ENCODE measurements at places on chromosomes 3 and 15.
A peak's percentile ranks its signal among the peaks of the same experiment; 100 is the strongest.

GRCh38 chr15:56524915-56525314 lies 60.0 kb upstream of the MNS1 start:
- DNase-seq, result no peak

GRCh38 chr15:85389772-85390171 lies 9.4 kb downstream of the AKAP13 start:
- DNase-seq, result no peak

DNA sequence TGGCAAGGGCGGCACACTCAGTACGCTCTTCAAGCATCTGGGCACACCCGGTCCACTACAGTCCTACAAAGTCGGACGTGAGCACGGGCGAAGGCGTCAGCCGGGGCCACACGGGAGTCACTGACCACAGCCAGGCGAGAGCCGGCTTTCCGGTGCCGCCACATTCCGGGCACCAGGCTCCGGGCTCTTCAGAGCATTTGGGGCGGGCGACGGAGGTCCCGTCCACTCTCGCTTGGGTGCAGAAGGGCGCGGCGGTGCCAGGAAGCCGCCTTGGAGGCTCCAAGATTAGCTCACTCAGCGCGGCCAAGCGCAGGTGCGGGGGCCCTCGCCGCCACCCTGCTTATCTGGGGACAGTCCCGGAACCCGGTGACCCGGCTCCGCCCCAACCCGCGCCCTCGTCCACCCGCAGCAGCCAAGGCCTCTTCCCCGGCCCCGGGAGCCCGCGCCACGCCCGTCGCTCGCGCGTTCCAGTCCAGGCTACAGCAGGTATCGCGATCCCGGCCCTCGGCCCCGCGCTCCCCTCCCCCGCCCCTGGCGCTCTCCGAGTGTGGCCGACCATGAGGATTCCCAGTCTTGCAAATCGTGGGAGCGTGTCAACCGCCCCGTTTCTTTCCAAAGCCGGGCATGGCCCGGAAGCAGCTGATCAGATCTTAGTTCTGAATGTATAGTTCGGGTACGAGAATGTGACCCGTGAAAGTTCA lies at the start of gene ADPRH:
ADPRH (plus strand) TSS at position 127 of the 701 bp plus-strand sequence. CDS start 2,678 bp downstream, outside the sequence.
- DNase-seq, result no peak

- DNase-seq, result no peak
These were observed 14.9 kb upstream of the DNAAF4 start for GRCh38 chr15:55522742-55523450.

DNA sequence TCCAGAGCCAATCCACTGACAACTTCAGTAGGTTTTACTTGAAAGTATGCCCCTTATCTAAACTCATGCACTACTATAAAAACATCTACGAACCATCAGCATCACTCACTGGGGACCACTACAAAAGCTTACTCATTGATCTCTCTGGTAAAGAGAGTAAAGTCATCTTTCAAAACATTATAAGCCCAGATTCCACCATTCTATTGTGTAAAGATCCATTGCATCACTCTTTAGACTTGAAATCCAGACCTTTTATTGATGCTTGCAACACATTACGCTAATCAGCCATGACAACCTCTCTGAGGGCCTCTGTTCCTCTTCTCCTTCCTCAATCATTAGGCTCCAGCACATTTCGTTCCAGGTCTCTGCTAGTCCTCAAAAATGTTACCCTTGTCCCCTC lies 248.9 kb upstream of the WNT5A start:
- no peak for DNase-seq

GRCh38 chr15:78618064-78618463 lies 2.7 kb downstream of the CHRNA3 start:
- DNase-seq, result no peak

- DNase-seq, result peak; percentile 44
These were observed 26.1 kb upstream of the KBTBD8 start for GRCh38 chr3:66971891-66972551.

- no peak for DNase-seq
These were observed 46.2 kb downstream of the CCDC12 start for GRCh38 chr3:46930166-46930944.

DNA sequence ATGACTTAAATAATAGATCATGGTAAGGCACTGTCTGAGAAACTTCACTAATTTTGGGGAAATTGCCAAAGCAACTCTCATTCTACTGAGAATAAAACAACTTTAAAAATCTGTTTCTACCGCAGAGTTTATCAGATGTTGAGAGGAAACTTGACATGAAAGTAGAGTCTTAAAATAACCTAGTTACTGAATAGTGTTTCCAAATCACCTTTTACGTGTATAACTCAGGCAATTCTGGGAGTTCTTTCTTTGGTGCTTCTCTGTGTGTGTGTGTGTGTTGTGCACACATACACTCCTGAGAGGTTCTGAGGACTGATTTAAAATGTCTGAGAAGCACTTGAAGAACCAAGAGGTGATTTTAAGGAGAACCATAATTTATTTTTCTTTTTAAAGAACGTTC lies 236.6 kb downstream of the SV2B start:
- DNase-seq, result no peak

GRCh38 chr3:111691293-111691909 lies 96.3 kb upstream of the ZBED2 start:
- DNase-seq, result no peak

DNA sequence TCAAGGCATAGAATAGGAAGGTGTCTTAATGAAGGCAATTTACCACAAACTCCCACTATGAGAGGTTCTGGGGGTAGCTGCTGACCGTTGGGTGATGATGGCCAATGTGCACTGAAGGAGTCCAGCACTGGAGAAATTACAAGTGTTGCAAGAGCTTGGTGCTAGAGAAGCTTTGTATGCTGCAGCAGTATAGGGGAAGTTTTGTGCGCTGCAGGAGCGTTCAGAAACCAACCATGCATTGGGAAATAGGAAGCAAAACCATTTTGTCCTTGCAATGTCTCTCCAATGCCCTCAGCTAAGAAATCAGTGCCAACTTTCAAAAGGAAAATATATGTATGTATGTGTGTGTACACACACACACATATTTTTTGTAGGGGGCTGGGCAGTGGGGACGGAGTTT lies 441.6 kb upstream of the NAALADL2 start:
- DNase-seq, result no peak

DNA sequence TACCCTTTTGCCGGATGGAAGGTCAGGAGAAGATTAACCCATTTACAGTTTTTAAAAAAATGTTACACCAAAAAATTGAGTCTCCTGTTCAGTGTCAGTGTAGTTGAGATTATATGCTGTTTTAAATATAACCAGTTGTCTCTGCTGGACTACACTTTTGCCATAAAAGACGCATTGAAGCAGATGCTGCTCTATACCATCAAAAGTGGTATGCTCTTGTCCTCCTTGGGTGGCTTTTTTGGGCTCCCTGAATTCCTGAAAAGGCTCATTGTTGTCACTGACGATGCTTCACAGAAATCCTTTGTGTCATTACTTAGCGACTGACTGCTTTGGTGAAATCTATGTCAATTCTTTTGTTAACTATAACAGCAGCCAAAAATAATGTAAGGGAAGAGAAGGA lies 133.9 kb upstream of the SKOR1 start:
- no peak for DNase-seq

- no peak for DNase-seq
These were observed 47.5 kb downstream of the UBP1 start for GRCh38 chr3:33392703-33393125.

GRCh38 chr3:123331006-123331405 lies 117.9 kb downstream of the ADCY5 start:
- no peak for DNase-seq

DNA sequence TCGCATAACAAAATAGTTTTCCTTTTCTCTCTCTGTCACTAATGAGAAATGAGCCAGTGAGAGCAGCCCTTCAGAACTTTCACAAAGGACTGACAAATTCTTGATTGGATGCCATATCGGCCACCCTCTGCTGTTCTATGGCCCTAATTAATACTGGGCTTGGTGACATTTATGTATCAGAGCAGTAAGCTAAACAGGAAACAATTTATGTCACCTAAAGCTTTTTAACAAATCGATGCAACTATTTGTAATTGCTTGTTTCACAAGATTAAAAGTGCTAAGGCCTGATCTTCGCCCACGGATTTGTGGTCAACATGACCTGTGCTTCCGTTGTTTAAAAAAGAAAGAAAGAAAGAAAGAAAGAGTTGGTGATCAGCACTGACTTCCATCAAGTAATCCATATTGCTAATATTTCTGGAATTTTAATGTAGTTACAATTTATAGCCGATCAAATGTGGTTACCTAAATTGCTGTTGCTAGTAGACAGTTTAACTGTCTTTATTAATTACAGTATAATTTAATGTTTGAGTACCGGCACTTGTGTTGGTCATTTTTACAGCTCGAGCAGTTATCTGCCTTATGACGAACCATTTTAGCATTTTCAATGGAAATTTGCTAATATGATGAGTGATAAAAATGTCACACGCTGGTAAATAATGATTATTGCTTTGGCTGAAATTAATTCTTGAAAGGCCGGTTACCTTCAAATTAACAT lies 631.3 kb downstream of the FOXP1 start:
- DNase-seq, result no peak

DNA sequence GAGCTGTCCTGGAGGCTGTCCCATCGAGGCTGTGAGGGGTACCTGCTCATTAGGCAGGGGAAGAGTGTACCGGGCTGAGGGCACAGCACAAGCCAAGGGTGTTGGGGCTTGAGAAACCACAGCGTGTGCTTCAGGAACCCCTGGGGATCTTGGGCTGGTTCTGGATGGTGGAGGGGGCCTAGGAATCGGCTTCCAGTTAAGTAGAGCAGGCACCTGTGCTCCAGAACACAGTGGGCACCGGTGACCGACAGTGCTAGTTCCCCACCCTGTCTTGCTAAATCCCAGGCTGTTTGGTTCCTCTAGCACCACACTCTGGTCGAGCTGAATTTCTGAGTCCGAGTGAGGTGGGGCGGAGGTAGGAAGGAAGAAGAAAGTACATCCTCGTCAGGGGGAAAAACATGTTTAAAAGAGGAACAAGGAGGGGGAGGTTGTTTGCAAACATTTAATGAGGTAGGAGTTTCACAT lies 29.1 kb downstream of the SLC6A6 start:
- no peak for DNase-seq

GRCh38 chr3:55823001-55823400 lies 335.9 kb upstream of the WNT5A start:
- DNase-seq, result no peak

DNA sequence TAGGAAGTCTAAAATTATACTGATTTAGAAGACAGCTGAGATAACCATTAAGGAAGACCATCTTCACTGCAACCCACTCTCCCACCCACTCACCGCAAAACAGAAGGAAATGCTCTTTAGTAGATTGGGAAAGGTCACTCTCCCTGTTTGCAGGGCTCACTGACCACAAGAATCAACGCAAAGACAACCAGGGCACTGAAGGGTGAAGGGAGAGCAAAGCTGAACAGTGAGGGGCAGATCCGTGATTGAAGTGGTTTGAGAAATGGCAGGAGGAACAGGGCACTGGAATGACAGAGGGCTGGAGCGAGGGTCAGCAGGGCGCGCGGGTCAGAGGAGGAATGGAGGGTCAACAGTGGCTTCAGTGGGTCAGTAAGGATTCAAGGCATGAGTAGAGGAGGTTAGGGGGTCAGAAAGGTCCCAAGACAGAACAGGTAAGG lies 520 bp downstream of the MESD start:
- no peak for DNase-seq

- DNase-seq, result no peak
These were observed 26.6 kb upstream of the KY start for GRCh38 chr3:134677196-134677986.

DNA sequence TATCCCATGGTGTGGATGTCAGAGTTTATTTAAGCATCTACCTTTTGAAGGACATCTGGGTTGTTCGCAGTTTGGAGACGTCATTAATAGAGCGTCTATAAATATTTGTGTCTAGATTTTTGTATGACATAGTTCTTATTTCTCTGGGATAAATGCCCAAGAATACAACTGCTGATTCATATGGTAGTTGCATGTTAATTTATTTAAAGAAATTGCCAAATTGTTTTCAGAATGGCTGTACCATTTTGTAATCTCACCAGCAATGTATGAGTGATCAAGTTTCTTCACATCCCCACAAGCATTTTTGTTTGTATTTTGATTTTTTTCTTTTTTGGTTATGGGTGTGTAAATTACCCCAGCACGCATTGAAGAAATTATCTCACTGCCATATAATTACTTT lies 656.9 kb downstream of the NTRK3 start:
- no peak for DNase-seq

DNA sequence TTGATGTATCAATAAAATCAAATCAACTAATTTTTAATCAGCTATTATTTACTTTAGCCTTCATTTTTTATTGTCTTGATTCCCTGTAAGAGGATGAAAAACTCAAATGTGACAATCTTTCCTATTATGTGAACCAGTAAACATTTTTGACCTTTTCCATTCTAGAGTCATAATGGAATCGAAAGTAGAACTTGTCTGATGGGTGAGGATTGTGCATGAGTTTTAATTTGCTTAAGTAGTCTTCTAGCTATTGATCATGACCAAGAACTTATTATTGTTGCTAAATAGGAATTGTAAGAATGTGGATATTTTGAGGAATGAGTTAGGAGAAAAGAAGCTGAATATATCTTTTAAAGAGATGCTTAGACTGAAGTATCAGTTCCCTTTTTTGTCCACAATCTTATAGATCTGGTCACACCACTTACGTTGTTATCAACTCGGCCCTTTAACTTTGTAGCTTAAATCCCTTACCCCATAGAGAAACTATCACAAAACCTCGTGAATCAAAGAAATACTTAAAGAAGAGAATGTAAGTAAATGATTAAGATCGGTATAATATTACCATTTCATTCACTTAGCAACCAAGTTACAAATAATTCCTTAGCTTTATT lies 147.3 kb downstream of the TP63 start:
- DNase-seq, result no peak

- no peak for DNase-seq
These were observed 174.0 kb upstream of the PRICKLE2 start for GRCh38 chr3:64399205-64399800.

DNA sequence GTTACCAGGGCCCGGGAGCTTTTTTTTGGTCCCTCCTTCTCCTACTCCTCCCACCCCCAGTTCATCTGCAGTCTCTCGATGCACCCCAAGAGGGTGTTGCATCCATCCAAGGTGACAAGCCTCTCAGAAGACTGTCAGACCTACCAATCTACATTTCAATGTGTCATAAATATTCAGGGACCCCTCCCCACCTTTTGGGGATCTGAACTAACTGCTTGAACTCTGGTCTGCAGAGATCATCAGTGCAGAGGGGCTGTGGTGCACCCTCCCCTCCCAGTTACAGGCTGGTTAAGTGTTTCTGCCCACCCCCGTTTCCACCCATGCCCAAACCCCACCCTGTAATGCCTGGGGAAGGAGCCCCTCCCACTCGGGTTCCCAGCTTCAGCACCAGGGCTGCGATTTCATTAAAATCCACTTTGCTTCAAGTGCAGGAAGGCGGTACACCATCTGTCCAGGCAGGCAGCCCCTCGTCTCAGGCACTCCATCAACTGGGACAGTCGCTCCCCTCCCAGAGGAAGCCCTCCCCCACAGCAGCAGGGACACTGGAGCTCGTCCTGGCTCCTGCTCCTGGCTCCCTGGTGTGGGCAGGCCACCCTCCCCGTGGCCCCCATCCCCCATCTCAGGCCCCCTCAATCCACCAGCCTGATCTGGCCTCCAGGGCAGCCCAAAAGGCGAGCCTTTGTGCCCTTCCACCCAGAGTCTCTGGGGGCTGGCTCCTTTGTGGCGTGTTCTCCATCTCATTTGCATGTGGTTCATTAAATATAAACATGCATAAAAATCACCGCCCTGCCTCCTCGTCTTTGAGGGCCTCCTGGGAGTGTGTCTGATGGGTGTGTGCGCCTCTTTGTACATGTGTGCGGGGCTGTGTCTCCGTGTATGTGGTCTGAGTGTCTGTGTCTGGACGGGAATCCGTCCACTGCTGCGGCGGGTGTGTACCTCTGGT lies 32.3 kb downstream of the RNU5B-1 start:
- no peak for DNase-seq
